ENCODE measurements at places on chromosomes 11 and 22. TPM values are rescaled to one million over a fixed set of nuclear protein-coding genes. Genes with fewer than 3 reads are reported as not detected.

TECTA gene
- 0.64 TPM for total RNA-seq

MS4A2 gene
- 7.8 TPM for total RNA-seq

TMEM45B gene
- total RNA-seq, result 7.3 TPM

NLRP6 gene
- 0.59 TPM for total RNA-seq

OR2D2 gene
- total RNA-seq, result not detected
